Stimulated activated CD4-positive, alpha-beta T cell treated with anti-CD3 and anti-CD28 coated beads, TNF-alpha, amount 100 ng/mL, for 24 hours (primary cell): ENCODE measurements at places on chromosomes 6 and 20.

DNA sequence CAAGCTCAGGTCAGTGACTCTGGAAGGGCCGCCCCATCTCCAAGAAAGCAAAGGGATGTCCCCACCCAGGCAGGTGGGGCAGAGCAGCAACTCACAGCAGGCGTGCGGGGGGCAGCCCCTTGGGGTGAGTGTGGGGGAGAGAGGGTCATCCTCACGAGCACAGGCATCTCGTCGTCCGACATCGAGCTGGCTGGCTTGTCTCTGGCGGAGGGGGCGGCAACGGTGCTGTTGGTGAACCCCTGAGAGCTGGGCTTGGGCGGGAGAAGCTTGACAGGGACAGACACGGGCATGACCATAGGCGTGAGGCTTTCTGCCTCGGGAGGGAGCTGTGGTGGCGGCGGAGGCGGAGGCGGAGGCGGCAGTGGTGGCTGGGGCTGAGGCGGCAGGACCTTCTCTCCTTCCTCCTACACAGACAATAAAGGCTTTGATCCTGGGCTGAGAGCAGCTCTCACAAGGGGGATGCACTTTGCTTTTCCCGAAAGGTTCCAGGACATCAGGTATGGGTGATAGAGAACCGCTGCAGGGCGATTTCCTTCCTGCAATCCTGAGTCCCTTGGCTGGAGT lies 45.6 kb upstream of the MRPS10 start:
- no peak for DNase-seq

DNA sequence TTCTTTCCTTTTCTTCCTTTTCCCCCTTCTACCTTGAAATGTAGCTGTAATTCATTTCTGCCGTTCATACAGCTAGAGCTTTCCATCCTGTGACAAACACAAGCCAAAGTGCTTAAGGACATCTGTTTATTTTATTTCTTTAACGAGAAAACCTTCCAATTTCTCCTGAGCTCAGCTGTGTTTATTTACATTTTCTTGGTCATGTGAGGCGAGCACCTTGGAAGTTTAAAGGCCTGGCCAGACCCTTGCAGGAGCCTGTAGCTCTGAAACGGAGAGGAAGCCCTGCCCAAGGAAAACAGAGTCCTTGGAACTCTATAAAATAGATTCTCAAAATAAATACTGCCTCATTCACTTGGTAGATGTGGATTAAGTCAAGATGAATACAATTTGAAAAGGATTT lies 223.1 kb downstream of the EYA2 start:
- no peak for DNase-seq

DNA sequence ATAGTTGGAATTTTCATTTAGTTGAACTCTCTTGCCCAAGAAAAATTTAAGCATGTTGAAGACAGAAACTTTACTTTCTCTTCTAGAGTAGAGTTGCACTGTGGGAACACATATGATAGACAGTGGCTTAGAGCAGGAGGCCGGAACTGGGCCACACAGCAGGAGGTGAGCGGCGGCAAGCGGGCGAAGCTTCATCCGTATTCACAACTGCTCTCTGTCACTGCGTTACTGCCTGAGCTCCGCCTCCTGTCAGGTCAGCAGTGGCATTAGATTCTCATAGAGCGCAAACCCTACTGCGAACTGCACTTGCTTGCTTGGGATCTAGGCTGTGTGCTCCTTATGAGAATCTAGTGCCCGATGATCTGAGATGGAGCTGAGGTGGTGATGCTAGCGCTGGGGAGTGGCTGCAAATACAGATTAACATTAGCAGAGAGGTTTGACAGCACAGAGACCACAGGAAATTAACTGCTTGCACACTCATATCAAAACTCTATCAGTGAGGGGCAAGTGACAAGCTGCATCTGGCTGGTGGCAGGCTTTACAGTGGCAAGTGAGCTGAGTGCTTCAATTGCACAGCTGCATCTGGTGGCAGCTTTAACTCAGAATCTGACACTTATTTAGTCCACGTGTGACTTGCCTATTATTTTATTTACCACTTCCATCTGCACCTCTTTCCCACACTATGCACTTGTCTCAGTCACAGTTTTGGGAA lies 174.9 kb upstream of the C6orf118 start:
- DNase-seq, result no peak

- DNase-seq, result no peak
These were observed 314.6 kb downstream of the CDH4 start for GRCh38 chr20:61566691-61567090.

DNA sequence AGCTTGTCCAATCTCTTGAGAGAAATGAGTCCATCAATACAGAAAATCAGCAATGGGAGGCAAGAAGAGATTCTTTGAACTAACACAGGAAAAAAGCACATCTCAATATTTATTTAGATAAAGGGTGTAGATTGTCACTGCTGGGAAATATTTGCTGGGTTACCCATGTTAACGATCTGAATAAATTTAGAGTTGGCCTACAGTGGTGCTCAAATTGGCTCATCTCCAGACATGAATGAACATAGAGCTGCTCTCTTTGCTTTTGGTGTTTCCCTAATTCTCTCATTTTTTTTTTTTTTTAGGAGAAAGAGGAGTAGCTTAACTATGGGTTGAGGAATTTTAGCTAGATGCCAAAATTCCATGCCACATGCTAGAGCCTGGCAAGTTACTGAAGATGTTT lies 471.2 kb downstream of the PKHD1 start:
- DNase-seq, result no peak

- no peak for DNase-seq
These were observed 113.9 kb downstream of the CRYBG1 start for GRCh38 chr6:106474466-106474865.

DNA sequence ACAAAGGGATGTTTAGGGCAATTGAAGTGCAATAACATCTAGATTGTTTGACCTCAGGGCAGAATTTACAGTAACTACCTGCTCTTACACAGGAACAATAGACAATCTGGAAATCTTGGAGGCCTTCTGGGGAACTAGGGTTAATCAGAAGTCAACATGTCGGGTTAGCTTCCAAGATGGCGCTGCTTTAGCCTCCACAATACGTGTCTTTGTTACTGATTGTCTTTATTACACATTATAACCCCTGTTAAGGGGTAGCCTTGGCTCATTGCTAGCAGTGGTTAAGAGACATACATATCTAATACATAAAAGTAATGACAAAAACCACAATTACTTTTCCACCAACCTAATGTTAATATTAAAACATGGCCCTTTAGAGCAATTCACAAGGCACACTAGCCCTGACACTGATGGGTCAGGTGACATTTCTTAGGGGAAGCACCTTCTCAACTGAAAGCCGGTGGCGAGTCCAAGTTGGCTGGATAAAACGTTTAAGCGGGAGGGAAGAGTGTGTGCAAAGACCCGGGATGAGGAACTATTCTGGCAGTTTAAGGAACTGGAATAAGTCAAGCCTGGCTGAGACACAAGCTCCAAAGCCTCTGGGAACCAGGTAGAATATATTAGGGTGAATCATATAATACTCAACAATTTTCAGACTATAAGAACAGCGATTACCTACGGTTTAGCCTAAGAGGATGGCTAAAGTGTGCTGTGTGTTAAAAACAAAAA lies 236.9 kb downstream of the BCAS1 start:
- no peak for DNase-seq

- DNase-seq, result no peak
These were observed 2.5 kb downstream of the DCDC2 start for GRCh38 chr6:24355393-24355792.

DNA sequence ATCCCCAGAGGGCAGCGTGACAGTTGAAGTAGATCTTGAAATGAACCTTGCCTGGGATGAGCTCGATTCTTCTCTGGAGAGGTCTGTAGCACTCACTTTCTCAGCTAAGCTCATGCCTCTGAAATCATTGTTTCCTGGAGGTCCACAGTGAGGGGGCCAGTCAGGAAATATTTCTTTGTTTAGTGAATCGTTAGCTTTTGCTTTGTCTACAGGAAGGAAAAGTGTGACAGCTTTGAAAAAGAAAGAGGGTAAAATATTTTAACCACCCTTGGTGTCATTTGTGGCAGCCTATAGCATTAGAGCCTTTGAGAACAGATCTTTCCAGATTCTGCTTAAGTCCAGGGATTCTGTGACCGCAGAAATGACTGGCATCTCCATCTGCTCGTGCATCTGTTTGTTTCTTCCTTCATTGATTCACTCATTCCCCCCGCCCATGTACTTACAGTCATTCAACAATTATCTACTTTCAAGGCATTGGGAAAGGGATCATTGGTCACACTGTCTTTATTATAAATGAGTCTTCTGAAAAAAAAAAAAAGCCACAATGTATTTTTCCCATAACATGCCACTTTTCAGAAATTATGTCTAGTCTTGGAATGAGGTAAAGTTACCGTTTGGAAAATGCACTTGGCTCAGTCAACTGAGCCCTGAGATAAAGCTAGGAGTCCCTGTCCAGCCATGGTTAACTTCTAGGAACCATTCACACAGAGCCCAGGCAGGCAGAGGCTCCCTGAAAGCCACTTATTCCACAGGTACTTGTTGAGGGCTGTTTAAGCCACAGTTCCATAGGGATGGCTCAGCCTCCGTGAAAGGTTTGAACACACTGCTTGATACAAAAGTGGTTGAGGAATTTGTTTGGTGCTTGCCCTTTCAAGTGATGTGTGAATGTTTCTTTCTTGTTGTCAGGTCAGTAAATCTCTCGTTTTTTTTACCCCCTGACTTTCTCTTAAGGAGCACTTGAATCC lies 86.0 kb downstream of the TIAM2 start:
- no peak for DNase-seq

- DNase-seq, result no peak
These were observed 70.7 kb upstream of the ARMC2 start for GRCh38 chr6:108777536-108777935.

- peak; percentile 50 for DNase-seq
These were observed 31.0 kb upstream of the EZR start for GRCh38 chr6:158849899-158850806.

DNA sequence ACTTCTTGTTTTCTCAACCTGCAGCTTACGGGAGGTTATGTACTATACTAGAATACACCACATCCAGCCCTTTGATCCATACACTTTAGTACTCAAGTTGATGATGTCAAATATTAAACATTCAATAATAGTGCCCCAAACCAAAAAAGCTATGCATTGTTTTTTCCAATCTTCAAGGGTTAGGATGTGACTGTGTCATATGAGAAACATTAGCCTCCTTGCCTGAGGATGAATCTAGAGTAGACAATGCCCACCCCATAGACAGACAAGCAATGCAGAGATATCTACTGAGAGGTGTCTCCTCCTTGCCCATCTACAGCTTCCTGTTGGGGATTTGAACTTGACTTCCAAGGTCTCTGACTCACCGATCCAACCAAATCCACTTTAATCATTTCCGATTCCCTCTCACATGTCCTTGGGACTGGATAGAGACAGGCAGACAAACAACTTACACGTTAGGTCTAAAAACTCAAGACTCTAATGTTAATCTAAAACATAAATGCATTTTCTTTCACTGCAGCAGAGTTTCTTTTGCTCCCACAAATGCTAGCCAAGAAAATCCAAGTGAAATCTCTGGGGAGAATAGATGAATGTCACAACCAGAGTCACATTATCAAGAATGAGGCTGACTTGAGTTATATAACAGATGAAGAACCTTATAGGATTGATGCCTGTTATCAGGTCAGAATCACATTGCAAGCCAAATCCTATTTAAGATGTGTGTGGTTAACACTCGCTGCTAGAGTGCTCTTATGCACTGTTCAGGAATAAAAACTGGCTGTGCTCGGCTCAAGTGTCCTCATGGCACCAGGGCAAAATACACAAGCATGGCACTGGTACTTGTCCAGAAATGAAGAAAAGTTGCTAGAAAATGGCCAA lies 75.5 kb upstream of the TNFAIP3 start:
- DNase-seq, result no peak

- no peak for DNase-seq
These were observed 16.9 kb downstream of the RBM38 start for GRCh38 chr20:57408131-57408530.

GRCh38 chr6:104629826-104630225 lies 229.9 kb downstream of the HACE1 start:
- DNase-seq, result no peak
